ENCODE measurements at places on chromosomes 3 and 15. TPM values are rescaled to one million over a fixed set of nuclear protein-coding genes. Genes with fewer than 3 reads are reported as not detected.

DNA sequence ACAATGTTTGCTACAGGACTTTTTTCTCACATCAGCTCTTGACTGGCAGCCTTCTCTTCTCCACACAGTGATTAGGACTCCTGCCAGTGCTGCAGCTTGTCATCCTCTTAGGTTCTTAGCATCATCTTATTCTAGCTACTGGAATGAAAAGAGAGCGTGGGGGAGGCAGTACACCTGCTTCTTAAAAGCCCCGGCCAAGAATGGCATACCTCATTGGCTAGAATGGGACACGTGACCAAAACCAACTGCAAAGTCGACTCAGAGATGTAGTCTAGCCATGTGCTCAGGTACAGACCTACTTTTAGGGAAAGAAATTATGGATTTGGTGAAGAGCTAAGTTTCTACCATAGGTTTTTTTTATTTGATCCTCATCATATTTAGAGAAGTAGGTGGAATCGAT is 44.1 kb downstream of the RARB start:
- no peak overlapping the region for H3K4me3 ChIP-seq
- H3K27ac ChIP-seq = no peak overlapping the region
- peaks cover 8% of the 10 kb centered on the region for H3K27me3 ChIP-seq
- no peaks in the 10 kb centered on the region for H3K4me1 ChIP-seq
- DNase-seq = no peak
- H3K36me3 ChIP-seq = no peaks in the 10 kb centered on the region

DNA sequence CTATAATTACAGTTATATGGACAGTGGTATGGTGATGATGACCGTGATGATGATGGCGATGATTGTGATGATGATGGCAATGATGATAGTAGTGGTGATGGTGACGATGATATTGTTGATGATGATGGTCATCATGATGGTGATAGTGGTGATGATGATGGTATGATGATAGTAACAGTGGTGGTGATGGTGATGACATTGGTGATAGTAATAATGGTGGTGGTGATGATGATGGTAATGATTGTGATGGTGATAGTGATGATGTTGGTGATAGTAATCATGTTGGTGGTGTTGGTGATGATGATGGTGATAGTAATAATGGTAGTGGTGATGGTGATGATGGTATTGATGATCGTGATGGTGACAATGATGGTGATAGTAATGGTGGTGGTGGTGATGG is 504.4 kb downstream of the GABRG3 start:
- no peaks in the 10 kb centered on the region for H3K36me3 ChIP-seq
- no peaks in the 10 kb centered on the region for H3K4me1 ChIP-seq
- no peaks in the 10 kb centered on the region for H3K27me3 ChIP-seq
- H3K4me3 ChIP-seq = no peak overlapping the region
- DNase-seq = no peak

- no peak overlapping the region for H3K4me3 ChIP-seq
- peaks cover 38% of the 10 kb centered on the region for H3K4me1 ChIP-seq
- no peaks in the 10 kb centered on the region for H3K27me3 ChIP-seq
- H3K27ac ChIP-seq = peak overlapping the region; percentile 66
- peaks cover 5% of the 10 kb centered on the region for H3K36me3 ChIP-seq
- peak; percentile 71 for DNase-seq
Observed at GRCh38 chr15:85047271-85047948, 65.8 kb downstream of the PDE8A start.

DNA sequence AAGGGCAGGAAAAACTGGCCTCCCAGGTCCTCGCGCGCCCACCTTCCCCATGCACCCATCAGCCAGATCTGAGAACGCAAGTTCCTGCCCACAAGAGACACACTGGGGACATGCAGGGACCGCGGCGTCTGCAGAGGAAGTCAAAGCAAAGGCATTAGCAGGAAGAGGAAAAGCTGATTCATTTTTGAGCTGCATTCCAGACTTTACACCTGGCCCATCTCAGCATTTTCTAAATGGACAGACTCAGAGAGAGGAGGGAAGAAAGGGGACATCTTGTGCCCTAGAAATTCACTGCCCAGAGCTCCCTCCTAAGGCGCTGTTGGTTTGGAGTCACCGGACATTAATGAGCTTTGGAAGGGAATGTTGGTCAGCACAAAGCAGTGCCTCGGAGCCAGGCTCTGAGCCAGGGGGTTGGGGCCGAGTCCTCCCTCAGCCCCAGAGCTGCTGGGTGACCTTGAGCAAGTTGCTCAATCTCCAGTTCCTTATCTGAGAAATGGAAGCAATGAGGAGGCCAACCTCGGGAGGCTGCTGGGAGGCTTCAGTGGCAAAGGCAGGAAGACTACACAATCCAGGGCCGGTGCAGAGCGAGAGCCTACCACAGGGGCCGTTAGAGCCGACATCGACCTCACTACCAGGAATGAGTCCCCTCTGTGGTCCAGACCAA is 150.5 kb upstream of the IQSEC1 start:
- peaks cover 4% of the 10 kb centered on the region for H3K4me1 ChIP-seq
- no peak overlapping the region for H3K27ac ChIP-seq
- no peak for DNase-seq
- H3K36me3 ChIP-seq = no peaks in the 10 kb centered on the region

GRCh38 chr15:55764398-55764797 is 21.4 kb upstream of the PRTG start:
- DNase-seq = no peak
- no peaks in the 10 kb centered on the region for H3K27me3 ChIP-seq
- H3K27ac ChIP-seq = no peak overlapping the region
- peaks cover 7% of the 10 kb centered on the region for H3K4me1 ChIP-seq

DNA sequence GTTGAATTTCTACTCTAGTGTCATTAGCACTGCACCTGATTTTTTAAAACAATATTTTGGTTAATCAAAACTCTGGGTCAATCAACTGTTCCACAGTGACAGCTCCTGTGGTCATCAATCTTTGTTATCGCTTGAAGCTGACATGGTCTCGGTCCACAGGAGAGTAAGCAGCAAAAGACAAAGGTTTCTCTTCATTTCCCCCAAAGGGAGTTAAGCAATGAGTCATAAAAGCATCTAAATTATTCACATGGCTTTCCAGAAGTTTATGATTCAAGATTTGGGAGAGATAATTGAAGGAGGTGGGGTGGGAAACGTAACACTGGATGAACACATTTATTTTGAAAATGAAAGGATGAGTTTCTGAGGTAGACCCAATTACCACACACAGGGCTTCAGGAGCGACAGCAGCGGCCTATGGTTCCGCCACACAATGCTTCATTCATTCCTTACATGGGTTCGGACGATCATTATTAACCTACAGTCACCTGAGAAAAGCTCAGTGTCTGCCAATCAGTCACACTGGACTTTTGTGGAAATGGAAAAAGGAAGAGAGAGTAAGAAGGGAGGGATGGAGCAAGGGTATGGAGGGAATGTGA is 505.1 kb downstream of the FHIT start:
- H3K4me1 ChIP-seq = no peaks in the 10 kb centered on the region
- peaks cover 2% of the 10 kb centered on the region for H3K36me3 ChIP-seq
- no peak overlapping the region for H3K27ac ChIP-seq
- H3K4me3 ChIP-seq = no peak overlapping the region
- no peak for DNase-seq

DNA sequence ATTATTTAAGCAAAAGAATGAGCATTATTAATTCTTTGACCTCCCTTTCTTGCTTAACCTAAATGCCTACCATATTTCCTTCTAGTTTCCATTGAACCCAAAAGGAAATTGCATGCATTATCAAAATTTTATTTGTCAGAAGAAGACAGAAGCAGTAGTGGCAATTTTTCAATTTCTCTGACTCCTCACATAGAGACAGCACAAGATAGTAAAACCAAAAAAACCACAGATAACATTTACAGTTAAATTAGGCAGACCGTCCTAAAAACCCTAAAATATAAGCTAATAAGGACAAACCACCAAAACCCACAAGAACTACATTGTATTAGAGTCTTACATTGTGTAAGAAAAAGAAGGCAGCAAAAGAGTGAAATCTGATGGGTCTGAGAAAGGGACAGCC is 27.1 kb downstream of the GOLGB1 start:
- no peak for DNase-seq
- no peak overlapping the region for H3K27ac ChIP-seq
- H3K27me3 ChIP-seq = no peaks in the 10 kb centered on the region

DNA sequence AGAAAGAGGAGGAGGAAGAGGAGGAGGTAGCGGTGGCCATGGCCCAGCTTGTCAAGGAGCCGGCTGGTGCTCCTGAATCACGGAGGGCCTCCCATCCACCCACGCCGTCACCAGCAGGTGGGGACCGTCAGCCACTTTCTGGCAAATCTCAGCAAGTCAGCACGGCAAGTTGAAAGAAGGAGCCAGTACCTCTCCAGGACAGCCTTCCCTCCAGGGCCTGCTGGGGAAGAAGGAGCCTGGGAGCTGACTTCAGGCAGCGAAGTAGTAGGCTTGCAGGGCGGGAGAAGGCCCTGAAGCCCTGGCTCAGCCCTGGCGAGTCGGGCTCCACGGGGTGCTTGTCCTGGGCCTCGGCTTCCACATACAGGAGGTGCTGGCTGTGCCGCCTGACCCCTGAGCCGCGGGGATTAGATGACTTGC is 99.2 kb upstream of the TRPM1 start:
- peaks cover 15% of the 10 kb centered on the region for H3K27me3 ChIP-seq
- peak; percentile 81 for DNase-seq
- peaks cover 5% of the 10 kb centered on the region for H3K4me1 ChIP-seq
- no peaks in the 10 kb centered on the region for H3K36me3 ChIP-seq
- no peak overlapping the region for H3K27ac ChIP-seq

GRCh38 chr15:91871837-91872236 is 18.3 kb downstream of the SLCO3A1 start:
- DNase-seq = no peak
- H3K4me3 ChIP-seq = no peak overlapping the region
- H3K36me3 ChIP-seq = peaks cover 12% of the 10 kb centered on the region
- H3K4me1 ChIP-seq = peaks cover 32% of the 10 kb centered on the region
- no peak overlapping the region for H3K27ac ChIP-seq
- peaks cover 2% of the 10 kb centered on the region for H3K27me3 ChIP-seq

GRCh38 chr15:29651476-29652233 is 170.6 kb downstream of the TJP1 start:
- DNase-seq = no peak
- no peaks in the 10 kb centered on the region for H3K4me1 ChIP-seq
- H3K36me3 ChIP-seq = no peaks in the 10 kb centered on the region
- no peak overlapping the region for H3K27ac ChIP-seq
- no peaks in the 10 kb centered on the region for H3K27me3 ChIP-seq

GRCh38 chr3:9330166-9330703 is 32.6 kb upstream of the THUMPD3 start:
- H3K36me3 ChIP-seq = peaks cover 3% of the 10 kb centered on the region
- no peaks in the 10 kb centered on the region for H3K4me1 ChIP-seq
- H3K27ac ChIP-seq = no peak overlapping the region
- no peak for DNase-seq
- H3K27me3 ChIP-seq = peaks cover 23% of the 10 kb centered on the region
- H3K4me3 ChIP-seq = no peak overlapping the region

GRCh38 chr3:38140326-38141172 is 2.1 kb downstream of the MYD88 start:
- H3K4me1 ChIP-seq = peaks cover 42% of the 10 kb centered on the region
- H3K4me3 ChIP-seq = peak overlapping the region; percentile 84
- no peaks in the 10 kb centered on the region for H3K27me3 ChIP-seq
- H3K27ac ChIP-seq = no peak overlapping the region
- peaks cover 35% of the 10 kb centered on the region for H3K36me3 ChIP-seq
- DNase-seq = peak; percentile 39

GRCh38 chr15:74519311-74519710 is 21.7 kb upstream of the ARID3B start:
- H3K36me3 ChIP-seq = no peaks in the 10 kb centered on the region
- no peak overlapping the region for H3K4me3 ChIP-seq
- H3K27me3 ChIP-seq = no peaks in the 10 kb centered on the region
- peaks cover 3% of the 10 kb centered on the region for H3K4me1 ChIP-seq

DNA sequence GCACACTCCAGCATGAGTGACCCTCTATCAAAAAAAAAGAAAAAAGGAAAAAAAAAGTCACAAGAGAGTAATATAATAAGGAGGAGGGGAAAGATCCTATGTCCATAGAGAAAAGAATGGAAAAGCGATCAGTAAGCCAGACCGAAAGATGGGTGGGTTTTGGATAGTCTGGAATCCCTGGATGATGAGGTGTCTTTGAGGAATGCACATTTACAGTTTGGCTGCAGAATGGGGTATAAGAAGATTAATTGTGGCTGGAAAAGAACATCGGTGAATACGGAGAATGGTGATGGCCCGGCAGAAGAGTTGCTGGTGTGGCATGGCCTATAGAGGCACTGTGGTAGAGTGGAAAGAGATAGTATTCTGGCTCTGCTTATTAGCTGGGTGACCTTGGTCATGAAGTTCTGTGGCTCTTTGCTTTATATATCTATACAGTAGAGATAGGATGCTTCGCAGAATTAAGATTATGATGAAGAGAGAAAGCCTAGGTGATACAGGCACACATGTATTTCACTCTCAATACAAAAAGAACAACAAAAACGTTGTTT is 187.9 kb downstream of the AKAP13 start:
- H3K4me3 ChIP-seq = no peak overlapping the region
- no peaks in the 10 kb centered on the region for H3K27me3 ChIP-seq
- no peak overlapping the region for H3K27ac ChIP-seq
- no peak for DNase-seq
- peaks cover 13% of the 10 kb centered on the region for H3K4me1 ChIP-seq

- H3K4me1 ChIP-seq = peaks cover 19% of the 10 kb centered on the region
- DNase-seq = no peak
- H3K27me3 ChIP-seq = peaks cover 48% of the 10 kb centered on the region
- no peak overlapping the region for H3K4me3 ChIP-seq
- no peaks in the 10 kb centered on the region for H3K36me3 ChIP-seq
Observed at GRCh38 chr15:56367156-56367555, 1.9 kb downstream of the TEX9 start.

DNA sequence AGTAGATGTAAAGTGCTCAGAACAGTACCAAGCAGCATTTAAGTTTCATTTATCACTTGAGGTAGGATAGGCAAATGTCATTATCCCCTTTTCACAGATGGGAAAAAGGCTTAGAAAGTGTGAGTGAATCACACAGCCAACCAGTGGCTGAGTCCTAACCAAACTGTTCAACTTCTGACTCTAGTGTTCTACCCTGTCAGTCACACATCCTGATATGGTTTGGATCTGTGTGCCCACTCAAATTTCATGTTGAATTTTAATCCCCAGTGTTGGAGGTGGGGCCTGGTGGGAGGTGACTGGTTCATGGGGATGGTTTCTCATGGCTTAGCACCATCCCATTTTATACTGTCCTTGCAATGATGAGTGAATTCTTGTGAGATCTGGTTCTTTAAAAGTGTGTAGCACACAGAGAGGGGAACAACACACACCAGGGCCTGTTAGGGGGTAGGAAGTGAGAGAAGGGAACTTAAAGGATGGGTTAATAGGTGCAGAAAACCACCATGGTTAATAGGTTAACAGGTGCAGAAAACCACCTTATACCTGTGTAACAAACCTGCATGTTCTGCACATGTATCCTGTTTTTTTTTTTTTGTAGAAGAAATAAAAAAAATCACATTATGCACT is 304.7 kb downstream of the SUCLG2 start:
- peaks cover 9% of the 10 kb centered on the region for H3K27me3 ChIP-seq
- DNase-seq = no peak
- H3K36me3 ChIP-seq = peaks cover 1% of the 10 kb centered on the region
- H3K27ac ChIP-seq = no peak overlapping the region

- no peak overlapping the region for H3K4me3 ChIP-seq
- DNase-seq = peak; percentile 65
- H3K27ac ChIP-seq = no peak overlapping the region
- no peaks in the 10 kb centered on the region for H3K36me3 ChIP-seq
Observed at GRCh38 chr3:158727206-158728060, 4.8 kb downstream of the RARRES1 start.

- no peak overlapping the region for H3K27ac ChIP-seq
- peaks cover 20% of the 10 kb centered on the region for H3K27me3 ChIP-seq
- DNase-seq = no peak
- no peaks in the 10 kb centered on the region for H3K36me3 ChIP-seq
- no peak overlapping the region for H3K4me3 ChIP-seq
- H3K4me1 ChIP-seq = peaks cover 5% of the 10 kb centered on the region
Observed at GRCh38 chr3:8503461-8503860, 1.8 kb downstream of the LMCD1 start.

ITIH1 gene
- not detected for total RNA-seq

GRM2 gene
- 0.55 TPM for total RNA-seq

CPEB1 gene
- not detected for total RNA-seq

FAM81A gene
- 3.7 TPM for total RNA-seq
